NCI-H1105 (cell line): ENCODE measurements at places on chromosomes 16 and 17.

DNA sequence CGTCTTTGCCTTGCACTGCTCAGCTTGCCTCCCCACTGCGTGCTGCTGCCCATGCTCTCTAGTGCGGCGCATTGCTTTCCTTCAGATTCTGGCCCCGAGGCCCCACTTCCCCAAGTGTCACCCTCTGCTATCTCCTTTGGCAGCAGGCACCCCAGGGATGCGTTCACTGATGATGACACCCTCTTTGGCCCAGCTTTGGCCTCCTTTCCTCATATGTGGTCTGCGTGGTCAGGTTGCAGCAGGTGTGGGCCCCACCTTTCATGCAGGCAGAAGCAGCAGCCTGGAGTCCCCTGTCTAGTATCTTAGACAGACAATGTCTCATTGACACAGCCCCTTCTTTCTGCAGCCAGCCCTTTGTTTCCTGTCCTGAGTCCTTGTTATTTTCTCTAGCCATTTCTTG lies 4.8 kb upstream of the CCL3 start:
- no peak for DNase-seq

- DNase-seq = peak; percentile 86
Measured at GRCh38 chr17:75034236-75034908, 12.4 kb downstream of the ATP5PD start.

GRCh38 chr17:72665852-72666851 lies 426.3 kb downstream of the SLC39A11 start:
- no peak for DNase-seq

DNA sequence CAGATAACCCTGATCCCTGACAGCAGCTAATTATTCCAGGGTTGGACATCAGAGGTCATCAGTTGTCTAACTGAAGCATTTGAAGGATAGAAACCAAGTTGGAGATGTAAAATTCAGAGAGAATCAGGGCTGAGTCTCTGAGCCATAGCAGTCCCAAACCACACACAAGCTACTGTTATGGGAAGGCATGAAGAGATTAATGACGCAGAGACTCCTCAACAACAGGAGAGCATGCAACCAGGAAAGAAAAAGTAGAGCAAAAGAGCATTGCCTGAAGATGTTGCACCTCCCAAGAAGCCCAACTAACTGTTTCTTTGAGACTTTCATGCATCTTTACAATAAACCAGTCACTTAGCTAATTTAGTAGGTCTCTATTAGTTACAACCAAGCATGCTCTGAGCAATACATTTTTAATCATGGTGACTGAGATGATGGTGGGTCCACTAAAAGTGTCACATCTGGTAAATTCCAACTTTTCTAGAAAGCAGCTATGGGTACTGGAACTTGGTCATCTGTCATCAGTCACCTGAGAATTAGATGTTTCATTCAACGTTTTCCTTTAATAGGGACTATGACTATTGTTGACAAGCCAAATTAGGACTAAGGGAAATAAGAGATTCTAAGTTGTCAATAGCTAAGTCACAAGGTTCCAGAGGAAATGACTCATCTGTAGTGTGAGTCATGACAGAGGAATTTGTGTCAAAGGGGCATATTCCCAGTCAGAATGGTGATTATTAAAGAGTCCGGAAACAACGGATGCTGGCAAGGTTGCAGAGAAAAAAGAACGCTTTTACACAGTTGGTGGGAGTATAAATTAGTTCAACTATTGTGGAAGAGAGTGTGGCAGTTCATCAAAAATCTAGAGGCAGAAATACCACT lies 239.8 kb downstream of the CHD9NB start:
- DNase-seq = no peak

DNA sequence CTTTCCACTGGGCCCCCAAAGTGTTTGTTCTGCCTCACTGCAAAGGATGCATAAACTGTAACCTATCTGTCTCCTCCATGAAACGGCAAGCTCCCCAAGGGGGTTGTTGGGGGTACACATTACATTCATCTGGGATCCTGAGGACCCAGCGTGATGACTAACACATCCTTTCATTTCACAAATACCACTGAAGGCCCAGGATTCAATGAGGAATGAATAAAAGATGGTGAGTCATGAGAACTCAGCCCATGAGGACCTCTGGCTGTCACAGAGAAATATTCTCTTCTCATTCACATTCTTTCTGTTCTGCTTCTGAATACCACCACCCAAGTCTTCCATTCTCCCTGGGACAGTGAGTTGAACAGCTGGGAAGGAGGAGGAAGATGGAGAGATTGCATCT lies 149.8 kb downstream of the RBFOX3 start:
- no peak for DNase-seq

DNA sequence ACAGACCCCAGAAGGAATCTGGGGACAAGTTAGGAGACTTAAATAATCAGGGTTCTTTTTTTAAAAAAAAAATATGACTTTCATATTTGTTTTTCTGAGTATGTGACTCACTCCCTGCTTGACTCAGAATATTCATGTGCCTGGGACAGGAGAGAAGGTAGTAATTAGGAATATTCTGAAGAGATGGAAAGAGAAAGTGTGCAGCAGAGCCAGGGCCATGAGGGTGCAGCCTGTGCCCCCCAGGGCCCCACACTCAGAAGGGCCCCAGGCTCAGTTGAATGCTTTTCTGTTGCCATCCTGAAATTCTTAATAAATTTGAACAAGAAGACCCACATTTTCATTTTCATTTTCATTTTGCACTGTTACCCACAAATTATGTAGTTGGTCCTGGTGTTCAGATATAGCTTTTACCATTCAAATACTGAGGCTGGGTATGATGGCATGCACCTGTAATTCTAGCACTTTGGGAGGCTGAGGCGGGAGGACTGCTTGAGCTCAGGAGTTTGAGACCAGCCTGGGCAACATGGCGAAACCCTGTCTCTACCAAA lies 11.5 kb upstream of the LONP2 start:
- DNase-seq = no peak

GRCh38 chr16:4649744-4650442 lies 25.3 kb downstream of the MGRN1 start:
- no peak for DNase-seq

- DNase-seq = no peak
Measured at GRCh38 chr17:78414178-78415162, 36.0 kb downstream of the PGS1 start.

DNA sequence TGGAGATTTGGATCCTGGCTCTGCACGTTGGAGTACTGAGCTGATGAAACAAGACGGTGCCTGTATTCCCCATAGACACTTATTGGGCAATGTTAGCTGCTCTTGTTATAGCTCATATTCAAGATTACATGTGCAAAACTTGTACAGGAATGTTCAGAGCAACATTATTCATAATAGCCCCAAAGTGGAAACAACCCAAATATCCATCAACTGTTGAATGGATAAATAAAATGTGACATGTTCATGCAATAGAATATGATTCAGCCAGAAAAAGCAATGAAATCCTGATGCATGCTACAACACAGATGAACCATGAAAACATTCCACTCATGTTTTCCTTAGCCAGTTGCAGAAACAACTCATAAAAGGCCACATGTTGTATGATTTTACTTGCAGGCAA lies 5.7 kb upstream of the SDR42E1 start:
- DNase-seq = no peak

- no peak for DNase-seq
Measured at GRCh38 chr16:54546521-54546920, 259.9 kb upstream of the IRX3 start.

GRCh38 chr17:57512691-57513090 lies 232.4 kb downstream of the CCDC182 start:
- DNase-seq = no peak

- DNase-seq = no peak
Measured at GRCh38 chr17:8438441-8438840, 2.8 kb downstream of the NDEL1 start.

DNA sequence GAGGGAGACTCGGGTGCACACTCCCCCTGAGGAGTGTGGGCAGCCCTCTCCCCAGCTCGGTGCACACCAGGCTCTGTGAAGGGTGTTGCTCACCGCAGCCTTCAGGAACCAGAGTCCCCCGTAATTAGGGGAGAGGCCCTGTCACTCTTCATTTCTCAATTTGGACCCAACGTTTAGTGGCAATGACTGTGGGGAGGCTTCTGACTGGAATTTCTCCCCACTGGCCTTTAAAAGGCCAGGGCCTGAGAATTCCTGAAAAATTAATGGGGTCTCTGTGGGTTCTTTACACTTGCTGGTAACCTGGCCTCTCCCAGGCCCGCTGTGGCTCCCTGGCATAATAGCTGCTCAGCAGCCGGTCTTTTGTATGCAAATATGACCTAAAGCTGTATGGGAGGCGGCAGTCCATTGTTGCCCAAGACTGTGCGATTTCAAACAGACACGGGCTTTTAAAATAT lies 209.7 kb downstream of the MSI2 start:
- no peak for DNase-seq

- no peak for DNase-seq
Measured at GRCh38 chr17:18987862-18988545, 16.6 kb downstream of the FAM83G start.

GRCh38 chr17:8119581-8120519 lies 1.5 kb upstream of the ALOXE3 start:
- peak; percentile 89 for DNase-seq
